ENCODE measurements at places on chromosomes 7 and 10. TPM values are rescaled to one million over a fixed set of nuclear protein-coding genes. Genes with fewer than 3 reads are reported as not detected.

The FEZF1 gene
- not detected for total RNA-seq

The UPK3B gene
- total RNA-seq: 0.27 TPM

The HSPA14 gene
- total RNA-seq: 10.2 TPM

The TRIM24 gene
- 5.1 TPM for total RNA-seq

The COL17A1 gene
- 5.4 TPM for total RNA-seq

The CDHR3 gene
- total RNA-seq: 1.7 TPM

The INSYN2A gene
- under 0.01 TPM for total RNA-seq

The PNLIPRP3 gene
- not detected for total RNA-seq

The TDRD1 gene
- total RNA-seq: not detected

The HMX3 gene
- total RNA-seq: not detected

The PKD2L1 gene
- not detected for total RNA-seq

The COL13A1 gene
- 18.3 TPM for total RNA-seq

The HOXA4 gene
- total RNA-seq: 0.85 TPM

The ITGB8 gene
- 7.1 TPM for total RNA-seq

The TRIM50 gene
- total RNA-seq: not detected

The LIPN gene
- total RNA-seq: not detected

The SPDYE5 gene
- total RNA-seq: not detected

All from endothelial cell of coronary artery (primary cell).